ENCODE measurements at places on chromosomes 6 and 20.

DNA sequence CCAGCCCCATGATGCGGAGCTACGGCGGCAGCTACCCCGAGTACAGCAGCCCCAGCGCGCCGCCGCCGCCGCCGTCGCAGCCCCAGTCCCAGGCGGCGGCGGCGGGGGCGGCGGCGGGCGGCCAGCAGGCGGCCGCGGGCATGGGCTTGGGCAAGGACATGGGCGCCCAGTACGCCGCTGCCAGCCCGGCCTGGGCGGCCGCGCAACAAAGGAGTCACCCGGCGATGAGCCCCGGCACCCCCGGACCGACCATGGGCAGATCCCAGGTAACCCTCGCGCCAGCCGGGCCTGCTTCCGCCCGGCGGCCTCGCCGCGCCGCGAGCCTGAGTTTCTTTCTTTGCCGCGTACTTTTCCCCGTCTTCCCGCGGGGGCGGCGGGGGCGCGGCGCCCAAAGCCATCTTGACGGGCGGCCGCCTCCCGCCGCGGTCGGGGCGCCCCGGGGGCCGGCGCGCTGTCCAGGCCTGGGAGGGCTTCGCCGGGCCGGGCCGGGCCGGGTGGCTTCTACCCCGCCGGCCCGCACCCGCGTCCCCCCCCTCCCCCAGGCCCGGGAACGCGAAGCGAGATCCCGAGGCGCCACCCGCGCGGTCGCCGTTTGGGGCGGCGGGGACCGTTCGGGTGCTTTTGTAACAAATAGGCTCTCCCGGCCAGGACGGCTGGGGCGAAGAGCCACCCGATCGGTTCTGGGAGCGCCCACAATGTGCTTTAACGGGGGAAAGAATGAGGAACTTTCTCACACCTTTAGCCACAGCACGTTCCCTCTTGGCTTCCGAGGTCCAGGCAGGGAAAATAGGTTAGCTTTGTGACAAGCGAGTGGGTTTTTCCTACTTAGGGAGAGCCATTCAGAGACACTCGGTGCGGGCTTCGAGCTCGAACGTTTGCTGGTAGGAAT is 2.3 kb downstream of the ARID1B start:
- no peak for DNase-seq

- no peak for DNase-seq
These were observed 451.0 kb upstream of the MARCKS start for GRCh38 chr6:113406048-113406695.

DNA sequence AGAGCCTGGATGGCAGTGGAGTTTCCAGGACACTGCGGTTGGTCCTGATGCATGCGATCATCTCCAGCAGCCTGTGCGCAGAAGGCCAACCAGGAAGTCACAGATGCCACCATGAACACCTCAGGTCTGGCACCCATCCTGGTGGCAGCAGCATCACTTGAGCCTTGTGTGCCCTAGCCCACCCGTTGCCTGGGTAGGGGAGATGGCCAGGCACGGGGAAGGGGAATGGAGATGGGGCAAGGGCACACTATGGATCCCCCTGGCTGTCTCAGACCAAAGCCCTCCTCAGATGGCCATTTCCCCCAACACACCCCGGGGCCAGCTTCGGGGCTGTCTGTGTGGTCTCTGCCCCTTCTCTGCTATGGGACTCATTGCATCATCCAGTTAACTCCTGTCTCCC is 58.3 kb downstream of the GNAS-AS1 start:
- DNase-seq: no peak

- no peak for DNase-seq
These were observed 270.5 kb downstream of the NRN1 start for GRCh38 chr6:5736016-5736738.
